A673 (cell line): ENCODE measurements at places on chromosomes 7 and 10. TPM values are rescaled to one million over a fixed set of nuclear protein-coding genes. Genes with fewer than 3 reads are reported as not detected.

Gene R3HCC1L
- 14.4 and 16.2 TPM in 2 replicates for total RNA-seq

Gene PHKG1
- 2.0 and 2.3 TPM in 2 replicates for total RNA-seq

Gene CDHR3
- 13.9 and 17.7 TPM in 2 replicates for total RNA-seq

Gene OR2A1
- 0.44 and 0.60 TPM in 2 replicates for total RNA-seq

Gene CPEB3
- total RNA-seq = 1.1 and 1.4 TPM in 2 replicates

Gene EFCAB10
- total RNA-seq = not detected in 2 replicates

Gene PIP
- total RNA-seq = not detected in 2 replicates

Gene NUDT13
- 2.0 and 2.1 TPM in 2 replicates for total RNA-seq

Gene TMEM229A
- 22.2 and 24.6 TPM in 2 replicates for total RNA-seq

Gene RASA4B
- total RNA-seq = 1.8 and 4.6 TPM in 2 replicates

Gene SLC26A3
- total RNA-seq = not detected in 2 replicates

Gene DENND2A
- 0.49 and 0.87 TPM in 2 replicates for total RNA-seq

Gene MUC12
- 0.67 and 0.94 TPM in 2 replicates for total RNA-seq

Gene PNLIPRP1
- total RNA-seq = not detected in 2 replicates

Gene PFKP
- 206 and 232 TPM in 2 replicates for total RNA-seq

Gene TRIM50
- total RNA-seq = not detected in 2 replicates

Gene CRTAC1
- not detected in 2 replicates for total RNA-seq
